Kasumi-1 (cell line): ENCODE measurements at places on chromosomes 6 and 20.
A peak's percentile ranks its signal among the peaks of the same experiment; 100 is the strongest.

- DNase-seq: no peak
Observed at GRCh38 chr6:98067375-98067774, 767.0 kb upstream of the POU3F2 start.

GRCh38 chr20:7387638-7388193, 552.5 kb downstream of the HAO1 start:
- DNase-seq: no peak

GRCh38 chr6:40579101-40579500, 8.1 kb downstream of the LRFN2 start:
- no peak for DNase-seq

DNA sequence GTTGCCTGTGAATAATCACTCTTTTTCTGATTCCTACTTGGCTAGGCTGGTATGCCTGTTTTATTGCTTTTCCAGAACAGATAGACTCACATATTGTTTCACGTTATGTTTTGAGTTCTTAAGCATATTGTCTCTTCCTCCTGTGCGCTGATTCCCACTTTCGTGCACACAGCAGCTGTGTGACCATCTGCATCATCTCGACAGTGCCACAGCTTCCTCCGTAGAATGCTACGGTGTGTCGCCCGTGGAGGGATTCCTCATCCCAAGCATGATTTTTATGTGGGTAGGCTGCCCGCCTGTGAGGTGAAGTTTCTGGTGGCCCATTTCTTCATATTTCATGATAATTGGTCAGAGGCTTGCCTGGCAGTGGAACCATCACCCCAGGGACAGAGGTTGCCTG, 31.8 kb downstream of the PLCB4 start:
- no peak for DNase-seq

DNA sequence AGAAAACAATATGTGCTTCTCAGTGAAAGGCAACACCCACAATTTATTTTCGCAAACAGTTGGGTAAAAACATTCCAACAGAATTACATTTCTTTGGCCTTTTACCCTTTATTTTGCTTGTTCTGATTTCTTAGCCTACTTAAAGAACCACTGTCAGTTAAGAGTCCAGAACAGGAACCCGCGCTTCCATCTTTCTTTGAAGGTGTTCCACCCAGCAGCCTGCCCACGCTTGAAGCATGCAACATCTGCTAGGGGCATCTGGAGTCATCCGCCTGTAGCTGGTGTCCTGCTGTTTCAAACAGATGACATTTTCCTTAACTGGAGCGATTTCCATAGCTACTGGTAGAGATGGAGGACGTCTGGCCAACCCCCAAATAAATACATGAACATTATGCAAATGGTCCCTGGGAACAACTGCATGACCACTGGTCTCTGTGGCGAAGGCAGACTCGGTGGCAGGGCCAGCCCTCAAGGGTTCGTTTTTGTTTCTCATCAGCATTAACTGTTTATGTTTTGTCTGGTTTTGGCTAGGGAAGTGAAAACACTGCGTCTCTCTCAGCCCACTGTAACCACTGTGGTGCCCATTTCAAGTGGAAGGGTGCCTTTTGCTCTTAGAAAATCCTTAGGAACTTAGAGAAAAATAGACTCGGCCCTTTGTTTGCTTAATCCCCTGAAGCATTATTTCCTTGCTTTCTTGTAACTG, 51.6 kb downstream of the LAMA4 start:
- no peak for DNase-seq

- no peak for DNase-seq
Observed at GRCh38 chr6:158021814-158022748, 40.4 kb downstream of the SYNJ2 start.

- DNase-seq: no peak
Observed at GRCh38 chr6:3442431-3443220, 14.2 kb downstream of the SLC22A23 start.

DNA sequence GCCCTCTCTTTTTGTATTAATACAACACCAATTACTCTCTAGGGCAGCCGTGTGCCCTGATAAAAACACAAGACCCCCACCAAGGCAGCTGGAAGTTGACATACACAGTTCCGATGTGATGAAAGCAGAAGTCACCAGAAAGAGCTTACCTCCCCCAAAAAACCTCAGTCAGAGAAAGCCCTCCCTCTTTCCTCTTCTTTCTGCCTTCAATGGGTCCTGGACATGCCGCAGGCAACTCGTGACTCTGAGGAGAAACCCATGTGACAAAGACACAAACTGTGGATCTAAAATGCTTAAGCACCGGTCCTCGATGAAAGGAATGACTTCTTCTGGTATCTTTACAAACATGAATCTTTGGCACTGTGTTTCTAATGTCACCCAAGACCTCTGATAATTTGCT, 117.7 kb upstream of the CCDC28A start:
- peak; percentile 45 for DNase-seq

DNA sequence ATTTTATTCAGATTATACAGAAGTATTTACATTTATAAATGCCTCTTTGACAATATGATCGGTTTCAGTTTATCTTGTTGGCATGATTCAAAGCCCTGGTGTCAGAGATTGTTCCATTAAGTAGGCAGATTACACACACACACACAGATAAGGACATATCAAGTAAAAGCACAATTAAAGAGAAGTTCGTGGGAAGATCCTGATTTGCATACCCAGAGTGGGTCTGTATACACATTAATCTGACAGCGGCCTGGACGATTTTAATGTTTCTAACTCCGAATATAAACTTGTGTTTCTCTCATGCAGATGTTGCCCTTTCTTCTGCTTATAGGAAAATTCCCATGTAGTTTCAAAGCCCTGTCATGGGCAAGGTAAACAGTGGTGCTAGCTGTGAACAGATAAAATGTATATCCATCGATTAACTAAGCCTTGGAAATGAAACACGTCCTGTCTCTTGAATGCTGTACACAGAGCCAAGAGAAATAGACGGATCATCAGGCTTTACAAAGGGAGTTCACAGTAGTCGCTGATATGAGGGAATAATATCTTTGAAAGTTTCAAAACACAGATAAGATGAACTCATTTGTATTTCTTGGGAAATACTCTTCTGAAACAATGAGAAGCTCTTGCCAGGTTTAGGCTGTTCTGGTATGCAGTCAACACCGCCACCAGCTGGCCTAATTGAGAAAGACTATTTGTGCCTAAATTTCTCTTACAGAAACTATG, 108.2 kb upstream of the GMDS start:
- peak; percentile 82 for DNase-seq
